ENCODE measurements at places on chromosomes 4 and X.

- no peak for DNase-seq
Measured at GRCh38 chr4:102564399-102565059, 63.4 kb downstream of the NFKB1 start.

- DNase-seq: peak; percentile 25
Measured at GRCh38 chrX:136577552-136577951, 45.5 kb downstream of the VGLL1 start.

- DNase-seq: peak; percentile 26
Measured at GRCh38 chrX:56733459-56734046, 4.5 kb downstream of the NBDY start.

GRCh38 chrX:77960567-77960966 is 8.9 kb downstream of the PGAM4 start:
- DNase-seq: no peak

- no peak for DNase-seq
Measured at GRCh38 chr4:32140636-32141035, 1420.5 kb downstream of the PCDH7 start.

DNA sequence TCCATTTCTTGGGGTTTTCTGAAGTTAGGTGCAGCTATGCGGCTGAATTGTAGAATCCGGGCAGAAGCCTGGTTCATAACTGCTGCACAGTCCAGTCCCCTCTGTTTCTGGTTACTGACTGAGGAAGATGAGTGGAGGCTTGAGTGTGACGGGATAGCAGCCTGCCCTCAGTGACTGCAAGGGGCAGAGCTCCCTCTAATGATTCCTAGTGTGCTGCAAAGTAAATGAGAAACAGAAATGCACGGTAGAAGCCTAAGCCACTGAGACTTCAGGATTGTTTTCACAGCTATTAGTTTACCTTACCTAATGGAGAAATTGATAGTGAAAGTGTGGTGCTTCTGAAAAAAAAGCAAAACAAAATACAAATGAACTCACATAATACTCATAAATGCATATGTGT is 189.2 kb downstream of the GPM6A start:
- no peak for DNase-seq

- no peak for DNase-seq
Measured at GRCh38 chr4:41751449-41752061, 3.0 kb upstream of the PHOX2B start.

DNA sequence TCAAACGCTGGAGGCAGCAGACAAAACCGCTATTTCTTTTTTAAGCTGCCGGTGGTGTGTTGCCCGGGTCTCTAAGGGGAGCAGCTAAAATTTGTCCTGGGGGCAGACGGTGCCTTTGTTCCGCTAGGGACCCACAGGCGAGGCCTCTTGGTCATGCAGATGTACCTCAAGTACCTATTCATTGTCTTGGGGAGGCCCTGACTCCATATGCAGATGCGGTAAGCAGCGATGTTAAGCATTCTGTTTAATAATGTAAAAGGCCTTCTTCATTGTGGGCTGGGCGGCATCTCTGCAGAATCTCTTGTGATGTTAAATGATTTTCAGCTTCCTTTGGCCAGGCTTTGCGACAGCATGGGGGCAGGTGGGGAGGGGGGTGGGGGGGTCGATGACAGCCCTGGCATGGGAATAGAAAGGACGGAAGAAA is 98.9 kb upstream of the PJA1 start:
- no peak for DNase-seq

DNA sequence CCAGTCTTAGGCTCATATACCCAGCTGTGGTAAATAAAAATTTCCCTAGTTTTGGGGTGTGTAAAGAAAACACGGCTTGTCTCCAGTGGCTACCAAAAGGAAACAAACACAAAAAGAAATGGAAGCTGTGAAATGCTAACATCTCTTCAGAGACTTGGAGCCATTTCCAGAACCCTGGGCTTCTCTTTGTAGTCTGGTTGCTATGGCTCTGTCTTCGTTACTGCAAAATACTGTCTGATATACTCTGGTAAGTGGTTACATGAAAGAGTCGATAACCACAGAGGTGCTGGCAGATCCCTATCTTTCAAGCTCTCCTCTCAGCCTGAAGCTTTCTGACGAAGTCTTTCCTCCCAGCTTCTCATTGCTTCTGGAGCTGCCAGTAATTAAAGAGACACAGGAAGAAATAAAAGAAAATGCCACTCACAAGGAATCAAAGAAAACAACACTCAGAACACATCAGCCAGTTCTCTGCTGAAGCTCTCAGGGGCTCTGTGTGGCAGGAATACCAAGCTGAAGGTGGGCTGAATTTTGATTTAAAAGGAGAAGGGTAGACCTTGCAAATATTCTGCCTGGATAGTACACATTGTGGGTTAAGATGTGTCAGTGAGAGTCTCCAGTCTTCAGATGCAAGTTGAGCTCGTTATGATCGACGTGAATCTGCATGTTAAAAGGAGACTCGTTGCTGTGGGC is 107.6 kb upstream of the FAM9C start:
- no peak for DNase-seq

DNA sequence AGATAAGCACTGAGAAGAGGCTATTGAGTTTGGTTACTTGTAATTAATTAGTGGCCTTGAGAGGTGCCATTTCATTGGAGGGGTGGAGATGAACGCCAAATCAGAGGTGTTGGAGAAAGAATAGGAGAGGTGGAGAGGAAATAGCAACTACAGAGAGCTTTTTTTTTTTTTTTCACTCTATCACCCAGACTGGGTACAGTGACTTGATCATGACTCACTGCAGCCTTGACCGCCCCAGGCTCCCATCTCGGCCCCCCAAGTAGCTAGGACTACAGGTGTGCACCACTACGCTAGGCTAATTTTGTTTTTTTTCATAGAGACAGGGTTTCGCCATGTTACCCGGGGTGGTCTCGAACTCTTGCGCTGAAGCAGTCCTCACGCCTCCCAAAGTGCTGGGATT is 5.2 kb downstream of the NHS start:
- DNase-seq: no peak

DNA sequence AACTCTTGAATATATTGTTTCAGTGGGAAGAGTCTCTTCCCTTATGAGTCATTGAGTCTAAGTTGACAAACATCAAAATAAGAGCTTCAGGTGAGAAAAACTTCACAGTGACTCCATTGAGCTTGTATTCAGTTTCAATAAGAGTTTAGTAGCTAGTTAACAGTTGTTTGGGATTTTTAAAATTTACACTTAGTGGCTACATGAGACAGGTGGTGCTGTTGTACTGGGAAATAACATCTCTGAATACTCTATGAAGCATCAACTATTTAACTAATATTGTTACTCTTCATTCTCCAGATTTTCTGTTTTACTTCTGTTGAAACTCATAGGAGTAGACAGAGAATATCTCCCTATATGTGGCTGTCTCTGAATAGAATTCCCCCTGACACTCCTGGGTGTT is 1609.1 kb downstream of the C4orf33 start:
- no peak for DNase-seq

DNA sequence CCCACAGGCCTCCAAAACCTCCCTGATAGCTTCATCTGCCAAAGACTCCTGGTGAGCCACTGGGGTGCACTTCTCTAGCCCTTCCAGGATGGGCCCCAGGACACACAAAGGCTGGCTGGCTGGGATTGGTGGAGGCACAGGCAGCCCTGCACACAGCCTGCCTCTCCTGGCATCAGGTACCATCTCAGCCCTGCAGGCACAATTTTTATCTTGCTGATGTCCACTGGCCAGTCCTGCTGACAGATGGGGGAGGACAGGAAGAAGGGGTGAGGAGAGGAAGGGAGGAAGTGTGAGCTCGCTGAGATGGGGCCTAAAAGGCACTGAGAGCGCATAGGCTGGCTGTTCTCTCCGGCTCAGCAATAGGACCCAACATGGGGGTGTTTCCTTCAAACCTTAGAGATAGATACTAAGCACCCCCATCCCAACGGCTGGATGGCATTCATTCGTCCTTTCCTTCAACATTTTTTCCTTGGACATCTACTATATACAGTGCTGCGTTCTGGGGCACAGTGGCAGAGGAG is 92.7 kb downstream of the PJA1 start:
- DNase-seq: no peak

DNA sequence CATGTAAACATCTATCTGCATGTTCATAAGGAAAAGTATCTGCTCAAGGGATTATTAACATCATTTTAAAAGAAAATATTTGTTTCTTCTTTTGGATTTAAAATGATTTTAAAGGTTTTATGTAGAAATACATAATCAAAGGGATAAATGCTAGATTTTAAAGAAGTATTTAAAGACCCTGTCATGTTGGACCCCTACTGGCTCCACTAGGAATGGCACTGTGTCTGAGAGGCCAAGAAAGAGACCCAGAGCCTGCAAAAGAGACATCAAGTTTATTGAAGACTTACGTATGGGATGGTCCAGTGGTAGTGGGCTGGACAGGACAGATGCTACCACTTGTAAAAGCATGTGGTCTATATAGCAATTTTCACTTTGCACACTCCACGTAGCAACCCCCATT is 78.7 kb upstream of the PCDH18 start:
- DNase-seq: no peak

DNA sequence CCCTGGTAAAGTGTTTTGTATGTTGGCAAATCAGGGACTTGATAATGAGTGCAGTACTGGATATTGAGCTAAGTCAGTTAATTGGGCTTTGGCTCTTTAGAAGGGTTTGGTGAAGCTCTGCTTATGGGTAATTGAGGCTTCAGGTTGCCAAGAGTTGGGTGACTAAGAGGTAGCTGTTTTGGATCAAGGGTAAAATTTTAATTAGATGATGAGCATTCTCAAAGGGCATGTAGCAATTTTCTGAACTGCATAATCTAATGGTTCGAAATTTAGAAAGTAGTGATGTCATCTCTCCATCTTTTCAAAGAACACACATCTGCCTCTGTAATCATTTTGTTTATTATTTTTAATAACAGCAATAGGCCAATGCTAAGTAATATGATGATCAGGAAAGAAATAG is 5.5 kb upstream of the TRIM2 start:
- DNase-seq: no peak

GRCh38 chrX:45323387-45323786 is 122.7 kb upstream of the DIPK2B start:
- DNase-seq: no peak

DNA sequence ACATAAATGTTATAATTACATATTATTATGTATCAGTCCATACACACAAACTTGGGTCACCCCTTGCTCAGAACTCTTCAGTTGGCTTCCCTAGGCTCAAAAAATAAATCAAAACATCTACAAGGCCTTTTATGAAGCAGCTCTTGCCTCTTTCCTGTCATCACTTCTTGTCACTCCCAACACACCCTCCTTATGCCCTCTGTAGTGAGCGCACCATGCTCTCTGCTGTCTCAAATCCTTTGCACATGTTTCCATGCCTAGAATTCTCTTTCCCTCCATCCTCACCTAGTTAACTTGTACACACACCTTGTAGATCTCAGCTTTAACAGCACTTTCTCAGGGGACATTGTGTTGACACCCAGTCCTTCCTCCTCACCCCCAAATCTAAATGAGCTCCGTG is 53.0 kb downstream of the ATP8A1 start:
- no peak for DNase-seq

- peak; percentile 22 for DNase-seq
Measured at GRCh38 chrX:13506574-13506973, 62.8 kb upstream of the EGFL6 start.

DNA sequence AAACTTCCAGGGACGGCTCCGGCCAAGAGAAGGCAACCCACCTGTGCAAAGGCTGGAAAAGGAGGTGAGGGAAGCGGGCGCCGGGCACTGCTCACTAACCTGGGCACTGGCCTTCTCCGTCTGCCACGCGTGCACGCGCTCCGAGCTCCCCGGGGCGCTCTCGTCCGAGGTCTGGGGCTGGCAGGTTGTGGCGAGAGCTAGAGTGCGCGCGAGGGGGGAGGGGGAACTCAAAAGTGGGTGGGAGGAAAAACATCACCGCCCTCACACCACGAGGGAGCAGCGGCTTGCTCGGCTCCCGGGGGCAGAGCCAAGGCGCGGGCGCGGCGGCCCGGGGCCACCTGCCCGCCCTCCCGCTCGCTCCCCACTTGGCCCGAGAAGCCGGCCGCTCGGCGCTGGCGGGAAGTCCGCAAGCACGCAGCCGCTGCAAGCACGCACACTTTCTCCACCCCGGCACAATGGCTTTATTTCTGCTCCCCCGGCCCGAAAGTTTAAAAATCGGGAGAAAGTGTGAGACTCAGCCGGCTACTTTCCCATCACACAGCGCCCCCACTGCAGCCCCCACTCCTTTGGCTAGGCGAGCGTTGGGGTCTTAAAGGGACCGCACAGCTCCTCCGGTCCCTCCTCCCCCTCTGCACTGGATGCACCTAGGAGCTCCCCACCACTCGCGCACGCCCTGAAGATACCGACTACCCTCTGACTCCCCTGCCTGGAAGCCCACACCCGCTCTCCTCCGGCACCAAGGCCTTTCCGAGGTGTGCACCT is at the start of gene CHRDL1:
Gene CHRDL1, minus strand, starts transcription at position 173 of the 762 bp plus-strand sequence. CDS start 3,636 bp downstream, outside the sequence.
- no peak for DNase-seq

DNA sequence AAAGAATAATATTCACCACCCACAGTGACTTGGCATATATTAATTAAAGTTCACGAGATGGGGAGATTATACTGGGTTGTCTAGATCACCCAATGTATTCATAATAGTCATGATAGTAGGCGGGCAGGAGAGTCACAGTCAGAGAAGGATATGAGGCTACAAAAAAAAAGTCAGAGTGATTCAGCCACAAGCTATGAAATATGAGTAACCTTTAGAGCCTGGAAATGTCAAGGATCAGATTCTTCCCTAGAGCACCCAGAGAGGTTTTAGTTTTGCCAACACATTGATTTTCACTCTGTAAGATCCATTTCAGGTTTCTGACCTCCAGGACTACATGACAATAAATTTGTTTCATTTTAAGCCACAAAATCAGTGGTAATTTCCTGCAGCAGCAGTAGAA is 501.9 kb downstream of the GABRG1 start:
- DNase-seq: no peak
